ENCODE measurements at places on chromosomes 5 and 9.

- DNase-seq: peak; percentile 78
These were observed 63.0 kb upstream of the CTSL start for GRCh38 chr9:87662808-87663528.

DNA sequence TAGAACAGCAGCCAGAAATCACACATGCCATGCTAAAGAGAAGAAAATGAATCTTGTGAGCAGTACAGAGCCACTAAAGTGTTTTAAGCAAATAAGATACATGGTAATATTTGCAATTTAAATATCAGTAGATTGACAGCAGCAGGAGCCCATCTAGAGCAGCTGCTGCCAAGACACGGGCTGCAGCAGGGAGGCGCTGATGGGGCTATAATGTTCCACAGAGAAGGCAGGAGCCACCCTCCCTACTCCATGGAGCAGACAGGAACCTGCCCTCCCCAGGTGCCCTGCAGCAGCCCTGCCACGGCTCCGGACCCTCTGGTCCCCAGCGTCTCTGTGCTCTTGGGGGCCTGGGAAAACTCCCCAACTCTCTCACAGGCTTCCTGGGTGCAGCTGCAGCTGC lies 224.1 kb upstream of the ISL1 start:
- no peak for DNase-seq

DNA sequence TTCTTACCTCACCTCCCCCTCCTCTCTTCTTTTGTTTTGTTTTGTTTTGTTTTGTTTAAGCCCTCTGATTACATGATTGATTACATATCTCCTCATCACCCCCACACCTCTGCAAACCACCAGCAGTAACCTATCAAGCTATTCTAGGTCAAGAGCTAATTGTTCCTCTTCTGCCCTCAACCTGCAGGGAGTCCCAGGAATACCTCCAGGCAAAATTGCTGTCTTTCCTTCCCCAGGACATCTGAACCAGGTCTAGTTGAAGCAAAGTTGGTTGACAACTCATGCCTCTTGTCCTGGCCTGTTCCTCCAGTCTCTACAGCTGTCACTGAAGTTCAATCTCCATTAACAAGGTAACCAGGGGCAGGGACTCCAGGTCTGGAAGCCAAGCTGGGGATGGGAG lies 80.0 kb upstream of the PTGER4 start:
- DNase-seq: no peak

DNA sequence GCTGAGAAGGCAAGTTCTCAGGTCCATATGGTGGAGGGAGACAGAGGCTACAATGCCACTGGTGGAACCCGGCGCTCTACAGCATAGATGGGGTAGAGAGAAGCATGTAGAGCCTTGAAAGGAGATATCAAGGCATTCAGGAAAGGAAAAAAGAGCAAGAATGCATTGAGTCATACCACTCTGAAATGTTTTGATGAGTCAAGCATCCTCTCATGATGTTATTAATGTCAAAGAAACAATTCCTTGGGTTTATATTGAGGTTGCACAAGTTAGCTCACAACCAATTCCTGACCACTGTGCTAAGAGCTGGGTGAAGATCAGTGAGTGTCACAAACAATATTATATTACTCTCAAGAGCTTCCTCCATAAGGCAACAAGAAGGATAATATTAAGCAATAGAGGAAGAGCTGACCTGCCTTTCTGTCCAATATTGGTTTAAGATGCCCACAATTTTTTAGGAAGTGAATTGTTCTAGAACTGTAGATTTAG lies 178.0 kb downstream of the RFK start:
- DNase-seq: no peak

DNA sequence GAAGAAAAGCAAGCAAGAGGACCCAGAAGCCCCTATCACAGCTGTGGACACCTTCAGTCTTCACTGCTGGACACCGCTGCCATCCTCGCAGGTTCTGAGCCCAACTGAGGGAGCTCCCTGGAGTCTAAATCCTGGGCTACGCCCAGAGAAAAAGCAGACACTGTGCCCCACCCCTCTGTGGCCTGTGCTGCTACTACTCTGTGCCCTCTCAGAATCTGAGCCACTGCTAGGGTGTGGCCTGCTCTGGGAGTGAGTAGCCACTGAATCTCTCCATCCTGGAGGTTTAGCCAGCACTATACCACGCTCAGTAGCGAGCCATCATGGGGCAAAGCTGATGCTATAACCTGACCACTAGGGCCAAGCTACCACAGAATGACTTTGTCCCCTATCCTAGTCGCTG lies 338.2 kb downstream of the NPR3 start:
- DNase-seq: no peak

DNA sequence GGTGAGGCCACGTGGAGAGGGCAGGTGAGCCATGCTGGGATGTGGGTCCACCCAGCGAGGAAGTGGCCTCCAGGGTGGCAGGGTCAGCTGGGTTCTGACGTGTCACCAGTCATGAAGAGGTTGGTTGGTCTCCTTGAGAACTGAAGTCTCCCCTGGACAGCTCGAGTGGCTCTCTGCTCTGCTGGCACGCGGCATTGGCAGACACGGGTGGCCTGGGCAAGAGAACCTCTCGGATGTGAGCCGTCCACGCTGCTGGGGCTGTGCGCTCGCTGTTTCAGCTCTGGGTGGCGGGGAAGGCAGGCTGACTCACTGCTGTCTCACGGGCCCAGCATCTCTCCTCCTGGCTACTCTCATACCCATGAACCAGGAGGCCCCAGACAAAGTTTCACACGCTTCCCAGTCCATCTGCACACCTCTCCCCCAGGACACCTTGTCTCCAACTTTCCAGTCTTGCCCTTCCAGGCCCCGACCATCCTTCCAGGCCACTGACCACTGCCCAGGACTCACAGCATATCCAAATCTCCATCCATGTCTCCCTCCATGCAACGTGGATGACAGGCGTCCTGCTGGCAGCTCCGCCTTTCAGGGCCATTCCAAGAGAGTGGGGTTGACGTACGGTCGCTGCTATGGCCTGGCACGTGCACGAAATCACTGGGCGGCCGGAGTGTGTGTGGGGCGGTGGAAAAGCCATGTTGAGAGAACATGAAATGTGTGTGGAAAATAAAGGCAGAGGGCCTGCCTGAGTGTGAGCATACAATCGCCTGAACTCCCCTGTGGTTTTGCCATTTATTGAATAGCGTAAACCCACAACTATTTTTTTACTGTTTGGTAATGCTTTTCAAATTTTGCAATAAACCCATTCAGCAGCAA lies 145.0 kb upstream of the COL5A1 start:
- DNase-seq: peak; percentile 71

DNA sequence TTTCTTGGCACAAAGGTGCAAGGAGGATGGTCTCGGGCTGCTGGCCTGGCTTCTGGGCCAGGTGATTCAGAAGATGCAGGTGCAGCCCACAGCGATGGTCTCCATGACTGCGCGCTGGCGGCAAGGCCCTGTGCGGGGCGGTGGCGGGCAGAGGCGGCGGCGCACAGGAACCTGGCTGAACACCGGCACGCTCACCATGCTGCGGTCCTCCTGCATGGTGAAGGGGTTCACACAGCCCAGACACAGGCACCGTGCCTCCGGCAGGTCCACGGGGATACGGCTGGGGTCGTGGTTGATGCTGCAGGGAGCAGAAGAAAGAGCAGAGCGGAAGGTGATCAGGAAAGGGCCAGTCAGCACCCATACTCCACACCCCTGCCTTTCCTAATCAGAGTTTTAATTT lies 4.8 kb downstream of the IL17B start:
- DNase-seq: no peak

DNA sequence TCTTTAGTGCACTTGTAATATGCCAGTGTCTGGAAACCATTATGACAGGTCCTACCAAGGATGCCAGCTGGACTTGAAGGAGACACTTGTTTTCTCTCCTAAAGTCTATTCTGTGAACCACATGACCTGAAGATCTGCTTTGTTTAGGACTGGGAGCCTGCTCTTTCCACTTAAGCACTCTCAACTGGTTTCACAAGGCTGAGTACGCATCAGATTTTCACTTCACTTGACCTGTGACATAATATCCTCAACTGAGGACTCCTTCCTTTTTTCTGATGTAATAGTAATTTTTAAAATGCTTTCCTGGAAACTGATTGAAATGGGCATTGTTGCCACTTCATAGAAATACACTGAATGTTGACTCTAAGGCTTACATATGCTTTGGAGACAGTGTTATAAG lies 52.2 kb downstream of the PDE8B start:
- DNase-seq: no peak

DNA sequence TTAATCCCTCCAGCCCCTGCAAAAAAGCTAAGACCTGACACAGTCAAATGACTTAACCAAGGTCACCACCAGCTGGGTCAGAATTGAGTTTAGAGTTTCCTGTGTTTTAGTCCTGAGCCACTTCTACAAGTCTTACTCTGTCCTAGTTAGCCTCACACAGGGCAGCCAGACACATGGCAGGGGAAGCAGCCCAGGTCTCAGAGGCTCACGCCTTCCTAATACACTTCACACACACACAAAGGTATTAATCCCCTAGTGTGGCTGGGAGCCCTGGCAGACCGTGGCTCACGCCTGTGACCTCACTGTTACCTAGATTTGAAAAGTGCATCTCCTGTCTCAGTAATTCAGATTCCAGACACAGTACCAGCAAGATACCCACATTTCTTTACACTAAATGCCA lies 77.4 kb upstream of the WWC1 start:
- DNase-seq: no peak

DNA sequence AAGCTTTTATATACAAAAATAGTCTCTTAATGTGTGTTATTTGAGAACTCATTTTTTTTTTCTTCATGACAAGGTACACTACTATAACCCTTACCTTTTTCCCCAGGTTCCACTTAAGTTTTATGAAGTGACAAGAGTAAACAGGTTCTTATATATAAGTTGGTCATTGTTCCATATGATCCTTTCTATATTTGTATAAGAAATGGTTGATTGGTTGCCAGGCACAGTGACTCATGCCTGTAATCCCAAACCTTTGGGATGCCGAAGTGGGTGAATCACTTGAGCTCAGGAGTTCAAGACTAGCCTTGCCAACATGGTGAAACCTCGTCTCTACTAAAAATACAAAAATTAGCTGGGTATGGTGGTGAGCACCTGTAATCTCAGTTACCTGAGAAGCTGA lies 108.3 kb downstream of the PCSK1 start:
- DNase-seq: no peak

GRCh38 chr9:107906074-107906473 lies 416.5 kb upstream of the KLF4 start:
- DNase-seq: no peak

GRCh38 chr9:120946259-120946658 lies 19.7 kb upstream of the TRAF1 start:
- no peak for DNase-seq

DNA sequence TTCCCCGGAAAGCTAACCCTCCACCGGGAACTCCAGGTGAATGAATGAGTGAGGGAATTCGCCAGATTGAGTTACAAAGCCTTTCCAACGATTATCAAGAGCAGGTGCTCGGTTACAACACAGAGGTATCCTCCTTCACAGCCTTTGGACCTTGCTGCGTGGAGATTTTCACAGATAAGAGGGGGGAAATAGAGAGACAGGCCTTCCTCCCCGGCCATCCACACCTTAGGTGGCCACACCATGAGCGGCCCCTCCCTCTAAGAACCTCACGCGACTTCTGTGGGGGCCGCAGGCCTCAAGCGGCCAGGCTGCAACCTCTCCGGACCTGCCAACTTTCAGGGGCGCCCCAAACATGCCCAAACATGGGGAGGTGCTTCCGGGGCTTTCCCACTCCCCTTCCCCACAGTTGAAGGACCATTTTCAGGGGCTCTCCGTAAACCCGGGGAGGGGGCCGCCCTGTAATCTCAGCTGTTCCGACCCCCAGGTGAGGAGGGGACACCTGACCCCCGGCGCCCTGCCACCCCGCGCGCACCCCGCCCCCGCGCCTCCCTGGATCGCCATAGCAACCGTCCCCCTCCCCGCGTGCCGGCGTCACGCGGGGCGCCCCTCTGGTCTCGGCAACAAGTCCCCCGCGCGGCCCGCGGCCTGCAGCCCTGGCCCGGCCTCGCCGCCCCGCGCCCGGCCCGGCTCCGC lies 603 bp downstream of the DENND1A start:
- DNase-seq: peak; percentile 75

GRCh38 chr5:112878760-112879159 lies 17.7 kb downstream of the SRP19 start:
- no peak for DNase-seq

GRCh38 chr9:107983762-107984161 lies 494.2 kb upstream of the KLF4 start:
- DNase-seq: no peak

- DNase-seq: no peak
These were observed 13.2 kb downstream of the FAF2 start for GRCh38 chr5:176461349-176461748.

DNA sequence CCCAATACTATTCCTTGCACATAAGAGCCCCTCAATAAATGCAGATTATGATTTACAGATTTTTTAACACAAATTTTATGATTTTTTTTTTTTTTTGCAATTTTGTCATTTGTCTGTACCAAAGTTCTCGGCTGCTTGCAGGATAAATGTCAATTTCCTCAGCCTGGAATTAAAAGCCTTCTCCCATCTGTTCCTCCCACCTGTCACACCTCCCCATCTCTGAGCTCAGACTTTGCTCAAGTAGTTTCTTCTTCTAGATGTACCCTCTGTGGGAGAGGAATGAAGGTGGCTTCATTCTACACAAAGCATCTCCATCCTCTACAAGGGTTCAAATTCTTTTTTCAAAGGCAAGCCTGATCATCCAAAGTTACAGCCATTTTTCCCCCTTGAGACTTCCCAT lies 153.7 kb upstream of the GRAMD2B start:
- DNase-seq: no peak

DNA sequence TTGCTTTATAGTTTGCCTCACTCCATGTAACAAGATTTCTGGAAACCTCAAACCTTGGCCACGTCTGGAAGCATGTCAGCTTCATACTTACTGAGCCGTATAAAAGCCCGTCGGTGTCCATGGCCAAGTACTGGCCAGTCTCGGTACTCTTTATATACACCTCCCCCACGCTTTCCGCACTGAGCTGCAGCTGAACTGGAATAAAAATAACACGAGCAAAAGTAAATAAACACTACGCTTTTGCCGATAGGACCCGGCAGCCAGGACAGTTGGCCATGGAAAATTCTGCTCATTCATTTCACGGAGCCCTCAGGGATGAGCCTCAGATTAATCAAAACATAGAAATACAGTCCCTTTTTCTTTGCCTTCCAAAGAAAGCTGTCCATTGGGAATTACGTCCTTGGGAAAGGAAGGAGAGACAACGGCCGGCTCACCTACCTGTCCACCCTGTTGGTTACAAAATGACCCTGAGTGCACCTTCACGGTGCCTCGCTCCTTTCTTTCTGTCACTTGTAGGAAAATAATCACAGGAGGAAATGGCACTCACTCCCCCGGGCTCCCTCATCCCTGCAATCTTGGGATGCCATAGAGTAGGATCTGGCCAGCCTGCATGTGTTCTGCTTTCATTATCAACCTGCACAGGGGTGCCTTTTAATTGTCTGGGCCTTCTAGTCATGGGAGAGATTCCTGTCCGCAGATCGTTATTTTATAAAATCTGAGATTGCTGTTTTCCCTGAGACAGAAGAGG lies 85.1 kb downstream of the FGF1 start:
- DNase-seq: peak; percentile 81

DNA sequence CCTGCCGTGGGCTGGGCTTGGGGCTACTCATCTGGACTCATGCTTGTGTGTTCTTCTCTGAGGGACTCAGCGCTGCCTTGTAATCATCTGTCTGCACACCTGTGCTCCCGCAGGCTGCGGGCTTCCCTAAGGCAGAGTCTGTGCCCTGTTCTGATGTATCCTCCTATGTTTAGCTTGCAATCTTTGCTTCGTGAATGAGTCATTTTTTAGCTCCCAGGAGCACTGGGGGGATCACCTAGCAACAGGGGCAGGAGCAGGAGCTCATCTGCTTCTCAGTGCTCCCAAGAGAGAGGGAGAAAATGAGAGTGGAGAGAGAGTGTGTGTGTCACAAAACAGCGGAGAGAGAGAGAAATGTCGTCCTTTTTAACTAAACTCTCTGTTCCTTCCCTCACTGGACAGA lies 202.4 kb upstream of the ZNF618 start:
- DNase-seq: no peak

GRCh38 chr5:32369542-32370155 lies 56.9 kb upstream of the MTMR12 start:
- no peak for DNase-seq

Measured in coronary artery (tissue), 2 donors.